Germinal center (tissue), 1 donor: ENCODE measurements at places on chromosomes 16 and 17.

GRCh38 chr16:23365602-23366240 lies 63.6 kb downstream of the SCNN1B start:
- DNase-seq: no peak

GRCh38 chr16:53515811-53516210 lies 12.8 kb upstream of the AKTIP start:
- no peak for DNase-seq

DNA sequence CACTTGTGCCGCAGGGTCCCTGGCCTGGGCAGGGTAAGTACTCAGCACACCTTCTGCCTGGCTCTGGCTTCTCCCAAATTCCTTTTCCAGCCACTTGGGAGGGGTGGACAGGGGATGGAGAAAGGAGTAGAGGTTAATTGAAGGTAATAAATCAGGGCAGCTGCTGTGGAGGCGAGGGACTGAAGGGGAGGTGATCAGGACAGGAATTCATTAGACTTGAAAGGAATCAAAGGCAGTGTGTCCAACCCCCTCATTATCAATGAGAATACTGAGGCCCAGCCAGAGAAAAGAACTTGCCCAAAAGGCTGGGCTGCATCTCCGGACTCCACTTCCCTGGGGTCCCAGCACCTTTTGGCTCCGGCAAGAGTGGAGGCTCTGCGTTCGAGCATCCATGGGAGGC lies 2.4 kb downstream of the SOST start:
- DNase-seq: no peak

DNA sequence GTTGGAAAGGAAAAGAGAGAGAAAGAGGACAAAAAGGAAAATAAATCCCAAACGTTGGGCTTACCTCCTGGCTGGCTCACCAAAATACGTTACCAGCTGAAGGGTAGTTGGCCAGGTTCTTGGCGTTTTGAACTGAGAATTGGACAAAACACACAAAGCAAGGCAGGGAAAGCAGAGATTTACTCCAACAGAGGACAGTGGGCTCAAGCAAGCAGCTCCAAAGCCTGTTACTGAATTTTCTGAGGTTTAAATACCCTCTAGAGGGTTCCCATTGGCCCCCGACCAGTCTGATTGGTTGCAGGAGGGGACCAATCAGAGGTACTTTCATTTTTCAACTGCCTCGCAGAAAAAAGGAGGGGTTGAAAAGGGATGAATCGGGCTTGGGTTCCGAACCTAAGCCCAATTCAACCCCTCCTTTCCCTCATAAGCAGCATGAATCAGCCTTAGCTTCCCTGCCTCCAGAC lies 55.6 kb upstream of the ALOX12 start:
- DNase-seq: no peak

GRCh38 chr16:10308305-10309193 lies 77.3 kb upstream of the ATF7IP2 start:
- no peak for DNase-seq

- peak; percentile 3 for DNase-seq
These were observed 9.5 kb downstream of the CD300LB start for GRCh38 chr17:74521701-74522201.

- no peak for DNase-seq
These were observed 10.6 kb upstream of the MFAP4 start for GRCh38 chr17:19397556-19398041.

DNA sequence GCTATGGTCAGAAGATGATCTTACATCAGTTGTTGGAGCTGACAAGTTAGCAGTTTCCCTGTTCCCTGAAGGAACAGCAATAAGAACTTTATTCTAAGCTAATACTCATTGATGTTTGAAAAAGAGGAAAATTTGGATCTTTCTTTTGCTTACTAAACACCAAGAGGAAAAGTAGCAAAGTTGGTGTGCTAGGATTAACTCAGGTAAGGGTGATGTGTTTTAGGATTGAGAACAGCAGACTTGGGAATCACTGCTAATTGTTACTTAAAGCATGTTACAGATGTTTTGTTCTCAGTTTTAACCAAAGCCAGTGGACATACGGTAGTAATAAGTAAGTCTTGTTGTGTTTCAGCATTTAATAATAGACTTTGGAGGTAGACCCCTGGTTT lies 3.7 kb downstream of the SETD6 start:
- no peak for DNase-seq

GRCh38 chr16:22789281-22789945 lies 24.5 kb upstream of the HS3ST2 start:
- no peak for DNase-seq

DNA sequence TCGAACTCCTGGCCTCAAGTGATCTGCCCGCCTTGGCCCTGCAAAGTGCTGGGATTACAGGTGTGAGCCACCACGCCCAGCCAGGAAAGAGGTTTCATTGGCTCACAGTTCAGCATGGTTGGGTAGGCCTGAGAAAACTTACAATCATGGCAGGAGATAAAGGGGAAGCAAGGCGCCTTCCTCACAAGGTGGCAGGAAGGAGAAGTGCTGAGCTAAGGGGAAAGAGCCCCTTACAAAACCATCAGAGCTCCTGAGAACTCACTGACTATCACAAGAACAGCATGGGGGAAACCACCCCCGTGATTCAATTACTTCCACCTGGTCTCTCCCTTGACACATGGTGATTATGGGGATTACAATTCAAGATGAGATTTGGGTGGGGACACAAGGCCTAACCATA lies 411.7 kb upstream of the ZFHX3 start:
- DNase-seq: no peak
